Erythroblast (primary cell): ENCODE measurements at places on chromosomes 6 and 20.

DNA sequence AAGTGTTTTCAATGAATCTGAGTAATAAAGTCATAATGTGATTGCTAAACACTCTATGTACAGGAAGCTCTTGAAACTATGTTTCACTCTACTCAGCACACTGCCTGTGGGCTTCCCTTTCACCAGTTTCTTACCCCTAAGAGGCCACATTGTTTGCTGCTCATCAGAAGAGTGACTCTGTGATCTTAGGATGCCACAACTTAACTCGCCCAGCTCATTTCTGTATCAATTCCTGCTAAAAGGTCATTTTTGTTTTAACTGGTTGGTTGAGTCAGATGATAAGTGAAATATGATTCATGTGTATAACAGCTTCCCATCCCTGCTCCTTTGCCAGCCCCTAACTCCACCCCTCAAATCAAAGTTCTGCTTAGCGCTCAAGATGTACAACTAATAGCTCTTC is 9.8 kb upstream of the NDUFAF4 start:
- no peak for DNase-seq

DNA sequence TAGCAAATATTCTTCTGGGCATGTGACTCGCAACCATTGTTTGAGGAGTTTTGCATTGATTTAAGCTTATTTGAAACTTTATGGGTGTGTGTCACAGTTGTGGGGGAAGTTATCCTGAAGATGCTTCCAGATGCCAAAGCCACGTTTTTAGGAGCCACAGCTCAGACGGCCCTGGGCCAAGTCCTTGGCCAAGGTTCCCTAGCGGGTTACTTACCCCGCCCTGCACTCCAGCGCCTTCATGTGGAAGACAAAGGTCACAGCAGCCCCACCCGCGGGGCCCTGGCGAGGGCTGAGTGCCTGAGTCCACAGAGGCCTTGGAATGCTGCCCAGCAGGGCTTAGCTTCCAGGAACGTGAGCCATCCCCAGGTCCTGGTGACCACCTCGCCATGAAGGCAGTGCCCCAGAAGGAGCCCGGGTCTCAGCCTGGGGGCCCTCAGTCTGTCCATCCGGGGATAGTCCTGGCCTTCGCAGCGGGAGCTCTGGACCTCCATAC is 308.3 kb downstream of the CDH4 start:
- no peak for DNase-seq

- DNase-seq = no peak
Observed at GRCh38 chr6:27406085-27406484, 17.5 kb downstream of the ZNF391 start.

GRCh38 chr6:35034411-35035191 is 106.5 kb downstream of the TCP11 start:
- no peak for DNase-seq

DNA sequence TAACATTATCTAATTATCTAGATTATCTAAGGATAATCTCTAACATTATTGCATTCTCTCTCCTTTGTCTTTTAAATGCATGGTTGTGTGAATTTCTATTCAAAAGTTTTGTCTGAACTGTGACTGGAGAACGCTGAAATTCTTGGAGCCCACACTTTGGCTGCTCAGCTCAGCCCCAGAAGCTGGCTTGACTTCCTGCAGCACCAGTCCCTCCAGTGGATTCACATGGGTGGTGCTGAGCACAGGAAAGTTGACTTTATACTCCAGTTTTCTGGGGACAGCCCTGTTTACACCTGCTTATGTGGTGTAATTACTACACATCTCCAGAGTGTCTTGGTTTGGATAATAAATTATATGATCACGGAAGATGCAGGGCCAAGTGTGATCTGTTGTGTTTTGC is 255.1 kb upstream of the NOX3 start:
- DNase-seq = no peak

GRCh38 chr6:143804835-143805239 is 38.3 kb upstream of the LTV1 start:
- DNase-seq = peak; percentile 61

DNA sequence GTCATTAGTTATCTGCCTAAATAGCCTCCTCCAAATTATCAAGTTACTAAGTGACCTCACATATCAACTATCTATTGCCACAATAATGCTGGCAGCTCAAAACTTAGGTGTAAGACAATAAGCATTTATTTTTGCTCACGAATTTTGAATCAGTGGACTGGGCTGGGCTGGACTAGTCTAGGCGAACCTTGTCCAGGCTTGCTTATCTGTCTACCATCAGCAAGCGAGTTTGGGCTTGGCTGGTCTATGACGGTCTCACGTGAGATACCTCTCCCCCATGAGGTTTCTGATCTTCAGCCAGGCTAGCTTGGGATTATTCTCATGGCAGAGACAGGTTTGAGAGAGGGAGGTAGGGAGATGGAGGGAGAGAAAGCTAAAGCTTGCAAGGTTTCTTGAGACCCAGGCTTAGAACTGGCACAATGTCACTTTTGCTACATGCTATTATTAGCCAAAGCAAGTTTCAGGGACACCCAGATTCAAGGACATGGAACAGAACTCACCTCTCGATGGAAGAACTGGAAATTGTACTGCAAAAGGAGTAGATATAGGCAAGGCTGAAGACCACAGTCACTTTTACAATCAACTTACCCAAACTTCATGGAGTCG is 80.9 kb downstream of the WASF1 start:
- no peak for DNase-seq

GRCh38 chr20:61422636-61423425 is 170.8 kb downstream of the CDH4 start:
- DNase-seq = no peak

- no peak for DNase-seq
Observed at GRCh38 chr6:114267897-114268296, 74.9 kb downstream of the HS3ST5 start.

DNA sequence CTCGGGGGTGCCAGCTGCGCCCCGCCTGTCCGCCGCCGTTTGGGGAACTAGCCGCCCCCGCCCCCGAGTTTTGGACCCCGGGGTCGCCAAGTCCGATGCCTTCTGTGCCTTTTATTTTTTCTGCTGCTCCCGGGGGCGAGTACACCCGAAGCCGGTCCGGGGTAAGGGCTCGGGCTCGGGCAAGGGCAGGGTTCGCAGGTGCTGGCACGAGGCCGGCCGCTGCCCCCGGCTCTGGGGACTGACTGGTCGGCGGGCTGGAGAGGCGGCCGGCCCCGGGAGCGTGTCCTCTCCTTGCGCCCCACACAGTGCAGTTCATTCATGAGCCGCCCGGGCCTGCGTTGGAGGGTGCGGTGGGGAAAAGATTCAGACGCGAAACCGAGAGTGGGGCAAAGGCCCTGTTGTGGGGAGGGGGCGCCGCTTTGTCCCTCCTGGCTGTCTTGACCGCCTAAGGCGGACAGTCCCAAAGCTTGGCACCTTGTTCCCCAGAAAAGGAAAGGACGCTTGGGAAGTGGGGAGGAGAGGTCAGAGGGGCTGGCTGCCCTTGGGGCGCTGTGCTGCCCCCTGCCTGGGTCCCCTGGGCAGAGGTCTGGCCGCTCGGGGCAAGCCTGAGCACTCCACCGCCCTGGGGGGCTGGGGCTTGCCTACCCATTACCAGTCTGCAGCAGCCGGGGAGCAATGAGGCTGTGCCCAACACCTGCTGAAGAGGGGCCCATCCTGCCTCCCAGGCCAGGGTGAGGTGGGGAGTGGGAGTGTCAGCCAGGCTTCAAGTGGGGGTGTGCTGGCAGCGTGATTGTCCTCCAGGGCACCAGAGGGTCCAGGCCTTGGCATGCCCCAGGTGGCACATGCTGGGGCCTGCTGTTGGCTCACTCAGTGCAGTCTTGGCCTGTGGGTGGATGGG is 915 bp downstream of the TMEM63B start:
- DNase-seq = peak; percentile 77

DNA sequence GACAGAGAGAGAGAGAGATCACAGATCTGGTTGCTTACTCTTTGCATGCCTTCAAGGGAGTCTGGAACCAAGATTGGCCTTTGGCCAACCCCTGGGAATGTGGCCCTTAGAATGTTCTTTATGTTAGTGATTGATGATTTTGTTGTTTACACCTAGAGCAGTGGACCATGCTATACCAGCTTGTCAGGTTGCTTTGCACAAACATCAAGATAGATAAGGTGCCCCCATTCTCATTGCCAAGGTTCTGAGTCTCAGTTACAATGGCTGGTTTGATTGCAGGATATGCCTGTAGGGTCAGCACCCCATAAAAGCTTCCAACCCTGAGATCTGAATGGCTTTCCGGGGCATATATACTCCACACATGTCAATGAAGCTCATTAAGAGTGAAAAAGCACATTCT is 53.5 kb upstream of the SLC2A12 start:
- DNase-seq = no peak

- DNase-seq = no peak
Observed at GRCh38 chr20:15109494-15109893, 772.1 kb upstream of the FLRT3 start.

DNA sequence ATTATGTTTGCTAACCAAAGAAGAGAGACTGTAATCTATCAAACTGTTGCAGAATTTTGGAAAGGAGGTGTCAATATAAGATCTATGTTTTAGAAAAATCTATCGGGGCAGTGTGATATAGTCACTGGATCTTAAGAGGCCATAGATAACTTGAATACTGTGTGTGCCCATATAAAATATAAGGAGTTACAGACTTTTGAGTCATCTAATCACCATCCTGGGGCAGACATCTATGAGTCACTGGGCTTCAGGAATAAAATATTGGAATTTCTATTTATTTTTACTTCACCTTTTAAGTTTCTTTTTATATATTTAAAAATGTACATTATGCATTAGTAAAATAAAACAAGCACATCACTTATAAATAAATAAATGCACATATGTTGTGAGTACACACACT is 509.3 kb upstream of the MAN1A1 start:
- no peak for DNase-seq

DNA sequence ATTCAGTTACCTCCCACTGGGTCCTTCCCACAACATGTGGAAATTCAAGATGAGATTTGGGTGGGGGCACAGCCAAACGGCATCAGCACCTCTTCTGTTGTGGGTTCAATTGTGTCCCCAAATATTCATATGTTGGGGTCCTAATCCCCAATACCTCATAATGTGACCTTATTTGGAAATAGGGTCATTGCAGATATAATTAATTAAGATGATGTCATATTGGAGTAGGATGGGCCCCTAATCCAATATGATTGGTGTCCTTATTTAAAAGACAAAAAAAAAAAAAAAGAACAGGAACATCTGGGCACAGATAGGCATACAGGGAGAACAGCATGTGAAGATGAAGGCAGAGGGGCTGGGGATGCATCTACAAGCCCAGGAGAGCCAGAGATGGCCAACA is 89.4 kb downstream of the BFSP1 start:
- no peak for DNase-seq

DNA sequence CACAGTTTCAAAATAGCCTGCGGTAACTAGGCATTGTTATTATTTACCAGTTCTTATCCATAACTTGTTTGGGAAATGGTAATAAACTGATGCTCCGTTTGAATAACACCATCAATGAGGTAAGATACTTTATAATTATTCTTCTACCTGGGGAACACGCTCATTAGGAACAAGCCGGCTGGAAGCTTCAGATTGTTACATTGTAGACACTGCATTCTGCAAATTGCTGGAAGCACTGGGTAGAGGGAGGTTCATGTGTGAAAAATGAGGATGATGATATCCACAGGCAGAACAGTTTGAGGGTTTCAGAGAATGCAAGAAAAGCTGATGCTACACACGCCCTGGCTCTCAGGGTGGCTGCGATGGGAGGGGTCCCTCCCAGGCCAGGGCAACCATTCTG is 560.6 kb upstream of the AGPAT4 start:
- DNase-seq = no peak

GRCh38 chr6:52953911-52954839 is 40.9 kb downstream of the GSTA4 start:
- no peak for DNase-seq

- DNase-seq = no peak
Observed at GRCh38 chr6:147853574-147853973, 345.1 kb downstream of the SAMD5 start.

GRCh38 chr20:18266282-18266681 is 22.0 kb upstream of the ZNF133 start:
- DNase-seq = no peak

- peak; percentile 16 for DNase-seq
Observed at GRCh38 chr6:6884193-6884627, 223.6 kb upstream of the RREB1 start.

GRCh38 chr6:105332576-105332975 is 70.3 kb downstream of the PREP start:
- DNase-seq = no peak

DNA sequence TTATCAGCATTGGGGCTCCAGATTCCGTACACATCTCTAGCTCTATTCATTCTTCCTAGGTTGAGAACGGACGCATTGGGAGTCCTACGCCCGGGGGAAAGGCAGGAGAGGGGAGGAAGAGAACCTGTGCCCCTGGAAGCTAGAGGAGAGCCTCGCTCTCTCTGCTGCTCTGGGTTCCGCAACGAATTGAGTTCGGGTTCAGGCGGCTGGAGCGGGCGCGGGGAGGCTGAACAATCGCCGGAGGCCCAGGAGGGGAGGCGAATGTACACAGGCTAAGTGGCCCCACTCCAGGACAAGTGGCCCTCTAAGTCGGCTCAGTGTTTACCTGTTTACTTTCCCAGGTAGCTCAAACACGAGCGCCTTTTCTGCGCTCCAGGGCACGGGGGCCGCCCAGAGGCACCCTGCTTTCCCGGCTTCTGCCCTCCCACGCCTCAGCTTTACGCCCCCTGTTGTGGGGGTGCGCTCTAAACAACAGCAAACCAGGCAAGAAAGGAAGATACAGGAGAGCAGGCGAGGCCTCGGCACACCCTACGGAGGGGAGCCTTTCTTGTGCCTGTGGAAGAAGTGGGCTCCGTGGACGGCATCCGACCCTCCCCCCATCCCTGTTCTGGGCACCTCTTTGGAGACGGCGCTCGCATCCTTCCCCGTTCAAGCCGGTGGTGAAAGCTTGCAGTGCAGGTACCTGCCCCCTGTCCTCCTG is 4.6 kb upstream of the NKX2-2 start:
- DNase-seq = no peak

DNA sequence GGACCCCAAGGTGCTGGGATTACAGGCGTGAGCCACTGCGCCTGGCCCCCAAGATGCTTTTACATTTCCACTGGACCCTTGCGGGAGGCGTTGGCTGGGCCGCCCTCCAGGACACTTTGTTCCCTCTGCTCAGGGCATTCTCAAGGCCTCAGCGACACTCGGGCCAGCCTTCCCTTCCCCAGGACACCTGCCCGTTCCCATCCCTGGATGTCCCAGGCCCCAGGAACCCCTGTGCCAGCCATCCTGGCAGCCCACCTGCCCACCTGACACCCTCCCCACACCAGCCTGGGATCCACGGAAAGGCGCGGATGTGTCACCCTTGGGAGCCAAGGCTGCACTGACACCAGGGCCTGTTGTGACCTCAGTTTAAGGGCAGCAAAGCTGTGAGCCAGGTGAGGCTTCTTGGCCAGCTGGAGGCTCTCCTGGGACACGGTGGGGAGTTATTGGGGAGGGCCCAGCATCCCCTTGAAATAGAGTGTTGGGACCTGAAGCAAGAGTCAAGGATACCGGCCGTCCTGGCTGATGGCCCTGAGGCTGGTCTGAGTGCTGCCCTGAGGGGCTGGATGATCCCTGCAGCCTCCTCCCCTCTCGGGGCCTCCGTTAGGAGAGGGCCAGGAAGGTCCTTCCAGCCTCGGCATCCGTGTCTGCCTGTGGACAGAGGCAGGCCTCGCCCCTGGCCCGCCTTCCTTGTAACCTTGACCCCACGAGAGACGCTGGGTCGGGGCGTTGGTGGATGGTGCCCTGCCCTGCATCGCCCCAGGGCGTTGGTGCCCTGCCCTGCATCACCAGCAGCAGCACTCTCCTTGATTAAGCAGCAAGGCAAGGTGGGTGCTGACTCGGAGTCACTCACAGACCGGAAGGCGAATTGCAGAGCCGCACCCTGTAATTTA is 84.2 kb upstream of the BHLHE23 start:
- no peak for DNase-seq

- no peak for DNase-seq
Observed at GRCh38 chr6:13191461-13191860, 136.9 kb downstream of the TBC1D7 start.
